ENCODE measurements at places on chromosomes 13 and 19. TPM values are rescaled to one million over a fixed set of nuclear protein-coding genes. Genes with fewer than 3 reads are reported as not detected.

Gene TMEM238
- 0.65 TPM for total RNA-seq

Gene CLEC4M
- total RNA-seq = not detected

Gene LAIR1
- not detected for total RNA-seq

Gene LILRA5
- total RNA-seq = not detected

Gene MRI1
- total RNA-seq = 46.4 TPM

Gene FGF9
- total RNA-seq = not detected

Gene ELANE
- total RNA-seq = not detected

Gene POLR2I
- total RNA-seq = 126 TPM
